ENCODE measurements at places on chromosomes 6 and 20.

- no peak for DNase-seq
Measured at GRCh38 chr6:16400248-16400760, 161.9 kb downstream of the GMPR start.

GRCh38 chr6:35486005-35486925 is 10.6 kb downstream of the TEAD3 start:
- no peak for DNase-seq

- DNase-seq, result peak; percentile 39
Measured at GRCh38 chr20:4956200-4956810, 45.0 kb downstream of the SLC23A2 start.

DNA sequence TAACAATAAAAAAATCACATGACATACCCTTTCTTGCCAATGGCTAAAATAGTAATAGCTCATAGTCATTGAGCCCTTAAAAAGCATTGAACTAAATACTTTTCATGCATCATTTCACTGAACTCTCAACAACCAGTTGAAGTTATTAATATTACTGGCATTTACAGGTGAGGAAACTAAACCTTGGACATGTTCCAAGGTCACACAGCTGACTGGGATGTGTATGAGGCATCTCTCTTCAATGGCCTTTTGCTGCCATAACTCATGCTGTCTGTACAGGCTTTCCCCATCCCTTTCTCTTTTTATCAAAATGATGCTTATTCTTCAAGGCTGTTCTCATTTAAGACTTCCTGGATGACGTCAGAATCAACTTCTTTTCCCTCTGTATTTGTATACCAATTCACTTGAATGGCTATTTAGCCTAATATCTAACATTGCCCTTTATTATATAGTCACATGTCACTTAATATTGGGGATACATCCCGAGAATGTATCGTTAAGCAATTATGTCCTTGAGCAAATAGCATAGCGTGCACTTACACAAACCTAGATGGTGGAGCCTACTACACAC is 476.4 kb downstream of the KIF16B start:
- DNase-seq, result no peak

DNA sequence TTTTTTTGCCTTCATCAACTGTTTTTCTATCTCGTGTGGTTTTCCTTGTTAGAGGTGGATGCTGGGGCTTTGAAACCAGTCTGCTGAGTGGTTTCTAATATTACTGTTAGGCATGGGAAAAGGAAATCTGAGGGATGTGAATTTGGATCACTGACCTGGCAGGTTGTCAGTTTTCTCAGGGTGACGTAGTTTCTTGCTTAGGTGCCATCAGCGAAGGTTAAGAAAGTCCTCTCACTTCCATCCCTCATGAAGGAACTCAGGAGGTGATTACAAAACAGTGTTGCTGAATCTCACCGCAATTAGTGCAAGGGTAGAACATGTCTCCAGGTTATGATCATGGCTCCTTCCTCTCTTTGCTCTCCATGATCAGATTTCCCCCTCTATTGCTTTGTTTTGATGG is 135.9 kb downstream of the SOX4 start:
- DNase-seq, result no peak

DNA sequence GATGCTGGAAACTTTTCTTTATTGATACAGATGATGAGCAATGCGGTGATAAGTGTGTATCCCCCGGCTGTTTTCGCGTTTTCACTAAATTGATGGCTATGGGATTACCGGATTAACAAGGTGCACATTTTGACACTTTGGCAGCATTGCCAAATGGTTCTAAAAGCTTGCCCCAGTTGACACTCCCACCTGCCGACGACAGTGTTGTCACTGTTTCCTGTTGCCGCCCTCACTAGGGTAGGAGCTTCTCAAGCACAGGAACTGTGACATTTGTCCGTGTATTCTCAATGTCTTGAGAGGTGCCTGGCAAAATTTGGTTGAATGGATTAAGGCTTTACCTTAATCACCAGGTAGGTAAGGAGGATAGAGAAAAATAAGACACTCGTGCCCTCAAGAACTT is 9.8 kb upstream of the MAPK13 start:
- no peak for DNase-seq

- no peak for DNase-seq
Measured at GRCh38 chr6:143680141-143680540, 2.4 kb downstream of the PHACTR2 start.

- no peak for DNase-seq
Measured at GRCh38 chr6:133245007-133245406, 3.9 kb downstream of the EYA4 start.

DNA sequence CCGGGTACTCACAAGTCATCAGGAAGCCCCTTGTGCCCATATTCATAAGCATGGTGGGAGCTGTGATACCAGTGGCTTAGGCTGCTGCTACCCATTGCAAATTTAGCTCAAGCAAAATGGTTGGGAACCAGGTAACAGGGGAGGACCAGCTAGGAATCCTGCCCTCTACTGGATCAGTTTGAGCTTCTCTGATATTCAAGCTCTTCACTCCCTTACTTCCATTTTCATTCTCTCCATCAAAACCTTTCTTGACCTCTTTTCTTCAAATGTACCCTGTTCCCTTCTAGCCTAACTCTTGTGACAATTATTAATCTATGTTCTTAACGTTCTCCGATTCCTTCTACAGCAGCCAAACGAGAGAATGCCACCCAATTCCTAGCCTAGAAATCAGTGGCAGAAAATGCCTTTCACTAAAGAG is 9.7 kb downstream of the NOL7 start:
- no peak for DNase-seq

DNA sequence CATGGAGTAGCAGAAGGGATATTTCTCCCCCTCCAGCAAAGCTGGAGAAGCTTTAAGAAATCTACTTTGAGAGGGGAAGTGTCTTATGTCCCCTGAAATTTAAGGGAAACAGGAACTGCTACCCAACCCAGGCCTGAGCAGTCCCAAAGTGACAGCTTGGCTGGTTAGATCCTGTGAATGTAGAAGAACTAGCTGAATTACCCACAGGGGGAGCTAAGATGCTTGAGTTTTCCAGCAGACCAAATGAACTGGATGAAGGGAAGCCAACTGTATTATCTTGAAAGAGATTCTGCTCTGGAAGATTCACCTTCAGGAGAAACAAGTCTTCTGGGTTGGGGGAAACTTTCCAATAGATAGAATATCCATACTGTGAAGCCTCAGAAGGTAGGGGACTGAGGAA is 303.3 kb upstream of the MMS22L start:
- DNase-seq, result no peak

DNA sequence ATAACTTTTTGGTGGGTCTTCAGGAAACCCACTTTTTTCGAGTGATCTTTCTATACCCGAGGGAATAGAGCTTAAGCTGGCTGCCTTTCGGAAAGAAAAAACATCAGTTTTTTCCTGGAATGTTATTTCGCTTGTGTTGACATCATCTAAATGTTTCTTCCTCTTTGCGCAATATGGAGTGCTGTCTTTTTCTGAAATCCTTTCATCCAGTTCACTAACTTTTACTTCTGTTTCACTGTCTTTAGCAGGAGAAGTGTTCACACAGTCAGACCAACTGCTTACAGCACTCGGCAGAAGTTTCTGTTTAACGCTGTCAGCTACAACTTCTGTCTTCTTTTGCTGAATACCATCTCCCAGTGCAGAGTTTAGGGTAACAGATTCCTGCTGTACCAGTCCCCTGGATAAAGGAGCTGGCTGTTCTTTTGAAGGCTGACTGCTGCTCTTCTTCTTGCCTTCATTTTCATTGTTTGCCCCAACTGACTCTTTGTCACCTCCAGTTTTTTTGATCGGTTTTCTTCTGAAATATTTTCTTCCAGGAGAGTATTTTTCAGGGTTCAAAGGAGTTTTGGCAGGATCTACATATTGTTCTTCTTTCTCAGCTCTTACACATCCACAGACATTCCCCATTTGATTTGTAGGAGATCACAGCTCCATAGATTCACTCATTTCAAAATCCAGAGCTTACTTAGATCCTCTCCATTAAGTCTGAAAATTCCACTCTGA is 50.0 kb upstream of the DST start:
- no peak for DNase-seq

DNA sequence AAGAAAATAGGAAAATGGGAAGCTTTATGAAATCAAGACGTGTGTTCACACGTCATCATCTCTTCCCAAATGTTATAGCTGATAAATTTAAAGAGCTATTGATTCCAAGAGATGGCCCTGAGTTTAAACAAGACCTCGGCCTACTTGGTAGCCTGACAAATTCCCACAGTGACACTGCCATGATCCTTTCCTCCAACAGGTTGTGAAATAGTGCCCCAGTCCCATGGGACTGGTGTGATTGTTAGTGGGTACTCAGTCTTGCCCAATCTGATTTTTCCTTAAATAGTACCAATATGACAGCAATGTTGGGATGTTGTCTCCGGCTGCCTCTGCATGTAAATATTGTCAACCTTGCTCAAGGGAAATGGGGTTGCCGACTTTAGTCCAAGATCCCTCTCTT is 34.5 kb downstream of the RIOK1 start:
- no peak for DNase-seq

DNA sequence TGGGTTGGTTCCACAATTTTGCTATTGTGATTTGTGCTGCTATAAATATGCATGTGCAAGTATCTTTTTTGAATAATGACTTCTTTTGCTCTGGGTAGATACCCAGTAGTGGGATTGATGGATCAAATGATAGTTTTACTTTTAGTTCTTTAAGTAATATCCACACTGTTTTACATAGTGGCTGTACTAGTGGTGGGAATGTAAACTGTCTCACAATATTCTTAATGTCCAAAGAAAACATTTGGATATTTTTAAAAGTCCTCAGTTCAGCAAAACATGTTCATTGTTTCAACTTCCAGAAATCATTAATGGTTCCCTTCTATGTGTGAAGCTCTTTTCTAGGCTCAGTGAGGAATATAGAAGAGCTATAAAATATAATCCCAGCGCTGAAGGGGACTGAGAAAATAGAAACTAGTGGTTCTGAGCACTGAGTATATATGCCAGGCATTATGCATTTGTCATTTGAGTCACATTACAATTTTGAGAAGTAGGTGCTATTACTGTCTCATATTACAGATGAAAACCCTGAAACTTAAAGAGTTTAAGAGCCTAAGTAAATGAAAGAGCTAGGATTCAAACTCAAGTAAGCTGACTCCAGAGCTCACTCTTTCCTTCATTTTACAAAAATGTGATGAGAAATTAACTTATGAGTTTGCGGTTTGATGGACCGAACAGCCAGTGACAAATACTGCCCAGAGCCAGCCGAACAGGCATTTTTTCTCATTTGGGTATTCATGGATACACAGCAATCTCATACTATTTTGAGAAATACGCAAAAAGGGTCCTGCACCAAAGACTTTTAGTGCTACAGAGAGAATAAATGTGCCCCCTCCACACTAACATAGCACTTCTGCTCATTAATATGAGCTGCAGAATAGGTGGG is 250.1 kb downstream of the TBX18 start:
- peak; percentile 5 for DNase-seq

DNA sequence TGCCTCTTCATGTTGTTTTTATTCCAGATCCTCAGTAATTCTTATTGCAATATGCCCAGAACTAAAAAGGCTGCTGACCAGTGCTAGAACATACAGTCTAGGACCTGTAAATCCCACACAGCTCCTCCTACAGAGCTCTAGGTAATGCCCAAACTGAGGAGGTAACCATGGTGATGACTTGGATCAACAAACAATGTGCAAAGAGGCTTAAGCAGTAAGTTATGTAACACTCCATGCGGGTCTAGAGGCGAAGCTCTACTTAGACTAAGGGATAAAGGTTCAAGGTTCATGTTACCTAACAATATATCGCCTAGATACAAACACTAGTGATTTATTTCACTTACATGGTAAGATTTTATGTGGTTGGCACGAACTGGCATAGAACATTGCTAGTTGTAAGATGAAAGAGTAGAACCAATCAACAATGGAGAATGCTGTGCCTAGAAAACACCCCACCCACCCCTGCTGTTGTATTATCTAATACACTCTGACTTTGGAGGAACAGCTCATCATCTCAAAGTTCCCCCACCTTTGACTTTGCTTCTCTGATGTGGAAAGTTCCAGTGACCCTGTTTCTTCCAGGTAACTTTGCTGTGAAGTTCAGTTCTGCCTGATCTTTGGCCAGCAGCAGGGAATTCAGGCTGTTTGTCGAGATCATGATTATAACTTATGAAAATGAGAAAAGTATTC is 242.4 kb downstream of the ALDH8A1 start:
- no peak for DNase-seq

- no peak for DNase-seq
Measured at GRCh38 chr20:19460386-19460785, 247.9 kb downstream of the SLC24A3 start.

DNA sequence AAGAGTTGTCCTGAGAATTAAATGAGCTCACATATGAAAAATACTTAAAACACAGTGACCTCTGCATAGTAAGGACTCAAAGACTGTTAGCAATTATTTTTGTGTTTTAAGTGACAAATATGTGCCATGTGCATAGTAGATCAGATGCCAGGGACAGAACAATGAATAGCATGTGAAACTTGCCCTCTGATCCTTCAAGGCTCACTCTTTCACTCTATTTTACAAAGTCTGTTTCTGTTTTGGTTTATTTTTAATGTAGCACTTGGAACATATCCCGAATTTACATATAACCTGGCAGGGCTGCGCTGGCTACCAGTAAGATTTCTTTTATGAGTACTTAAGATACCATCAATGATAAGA is 135.5 kb upstream of the TNFAIP3 start:
- DNase-seq, result no peak

- DNase-seq, result no peak
Measured at GRCh38 chr20:17026346-17026745, 200.5 kb upstream of the PCSK2 start.

GRCh38 chr20:14407336-14407735 is 69.9 kb upstream of the FLRT3 start:
- no peak for DNase-seq

DNA sequence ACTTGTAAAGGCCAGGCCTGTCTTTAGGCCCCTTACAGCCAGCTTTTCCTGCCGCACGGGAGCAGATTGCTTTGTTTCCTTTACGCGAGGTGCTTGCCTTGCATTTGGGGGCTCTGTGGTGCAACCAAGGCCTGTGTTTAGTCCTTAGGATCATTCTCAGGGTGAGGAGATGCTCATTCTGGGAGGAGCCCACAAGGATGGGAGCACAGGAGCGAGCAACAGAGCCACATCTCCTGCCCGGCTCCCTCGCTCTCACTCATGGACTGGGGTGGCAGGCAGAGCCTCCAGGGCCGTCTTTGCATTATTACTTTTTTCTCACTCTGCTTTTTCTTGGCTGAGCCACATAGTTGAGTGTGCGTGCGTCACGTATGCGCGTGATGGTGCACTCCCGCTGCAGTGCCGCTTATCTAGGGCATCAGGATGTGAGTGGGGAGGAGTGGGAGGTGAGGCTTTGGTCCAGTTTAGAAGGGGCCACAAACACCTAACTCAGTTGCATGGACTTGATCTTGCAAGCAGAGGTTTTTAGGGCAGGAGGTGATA is 19.1 kb downstream of the DYNLRB1 start:
- no peak for DNase-seq

DNA sequence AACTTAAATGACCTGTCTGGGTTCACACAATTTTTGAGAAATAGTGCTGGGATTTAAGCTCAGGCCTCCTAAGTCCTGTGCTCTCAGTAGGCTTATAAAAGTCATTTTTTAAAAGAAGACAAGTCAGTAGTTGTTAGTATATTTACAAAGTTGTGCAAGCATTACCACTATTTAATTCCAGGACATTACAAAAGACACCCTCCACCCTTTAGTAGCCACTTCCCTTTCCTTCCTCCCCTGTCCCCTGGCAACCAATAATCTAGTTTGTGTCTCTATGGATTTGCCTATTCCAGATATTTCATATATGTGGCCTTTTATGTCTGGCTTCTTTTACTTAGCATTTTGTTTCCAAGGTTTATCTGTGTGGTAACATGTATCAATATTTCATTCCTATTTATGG is 37.6 kb downstream of the HMGN3 start:
- DNase-seq, result no peak

- no peak for DNase-seq
Measured at GRCh38 chr6:111417946-111418345, 65.1 kb downstream of the REV3L start.
